ENCODE measurements at places on chromosomes 7 and 10.

GRCh38 chr7:22181663-22182062, 175.3 kb downstream of the RAPGEF5 start:
- DNase-seq, result no peak

DNA sequence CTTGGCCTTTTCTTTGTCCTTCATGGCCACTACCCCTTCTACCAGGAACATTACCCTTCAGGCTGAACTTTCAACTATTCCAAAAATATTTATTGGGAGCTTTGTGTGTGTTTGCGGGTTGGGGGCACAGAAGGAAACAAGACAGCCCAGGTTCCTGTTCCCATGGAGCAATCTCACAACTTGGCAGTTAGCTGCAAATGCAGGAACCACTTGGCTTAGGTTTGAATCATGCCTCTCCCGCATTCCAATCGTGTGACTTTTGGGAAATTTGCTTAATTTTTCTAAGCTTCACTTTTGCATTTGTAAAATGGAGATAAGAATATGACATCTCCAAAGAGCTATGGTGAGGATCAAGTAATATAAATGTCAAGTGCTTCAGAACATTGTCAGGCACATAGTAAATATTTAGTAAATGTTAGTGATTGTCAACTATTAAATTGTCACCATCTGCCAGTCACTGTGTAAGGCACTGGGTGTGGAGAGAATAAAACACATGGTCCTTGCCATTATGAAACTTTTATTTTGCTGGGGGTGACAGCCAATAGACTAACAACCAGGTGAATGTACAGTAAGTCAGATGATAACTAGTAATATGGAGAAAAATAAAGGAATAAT, 277.1 kb downstream of the SNX13 start:
- DNase-seq, result no peak

- no peak for DNase-seq
Observed at GRCh38 chr7:121116396-121116795, 127.9 kb downstream of the CPED1 start.

DNA sequence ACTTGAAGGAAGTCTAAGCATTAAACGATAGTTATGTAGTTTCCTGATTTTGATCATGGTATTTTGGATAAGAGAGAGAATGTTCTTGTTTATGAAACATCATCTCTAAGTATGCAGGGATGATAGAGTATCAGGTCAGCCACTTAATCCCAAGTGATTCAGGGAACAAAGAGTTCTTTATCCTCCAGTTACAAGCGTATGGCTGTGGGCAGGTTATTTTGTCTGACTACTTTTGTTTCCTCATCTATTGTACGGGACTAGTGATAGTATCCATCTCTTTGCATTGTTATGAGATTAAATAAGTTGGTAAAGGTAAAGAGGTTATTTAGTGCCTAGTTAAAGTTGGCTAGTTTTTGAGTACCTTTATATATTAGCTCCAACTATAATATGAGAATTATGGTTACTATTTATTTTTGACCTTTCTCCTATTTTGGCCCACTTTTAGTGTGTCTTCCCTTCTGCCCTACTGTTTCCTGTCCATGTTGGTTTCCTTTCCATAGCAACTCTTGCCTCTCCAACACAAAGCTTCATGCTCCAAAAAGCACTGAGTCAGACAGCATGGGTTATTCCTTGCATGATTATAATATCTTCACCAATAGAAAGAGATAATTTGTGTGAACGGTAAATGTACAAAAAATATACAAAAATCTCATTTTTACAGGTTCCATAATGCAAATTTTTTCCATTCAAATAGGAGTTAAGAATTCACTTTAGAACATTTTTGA, 65.4 kb downstream of the SP8 start:
- no peak for DNase-seq

DNA sequence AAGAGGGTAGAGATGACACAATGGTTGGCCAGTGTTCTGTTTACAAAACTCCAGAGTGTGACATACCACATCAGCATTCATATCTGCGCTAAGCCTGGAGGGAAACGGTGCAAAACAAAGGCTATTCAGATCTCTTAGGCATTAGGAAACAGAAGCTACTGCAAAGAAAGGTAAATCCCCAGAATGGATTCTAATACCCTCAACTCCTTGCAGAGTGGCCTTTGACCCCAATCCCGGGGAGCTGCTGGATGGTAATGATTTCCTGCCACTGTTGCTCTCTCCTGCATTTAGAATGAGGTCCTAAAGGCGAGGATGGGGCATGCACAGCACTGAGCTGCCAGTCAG, 65.2 kb downstream of the AOAH start:
- DNase-seq, result no peak

- DNase-seq, result no peak
Observed at GRCh38 chr10:58480321-58480720, 32.4 kb upstream of the BICC1 start.

DNA sequence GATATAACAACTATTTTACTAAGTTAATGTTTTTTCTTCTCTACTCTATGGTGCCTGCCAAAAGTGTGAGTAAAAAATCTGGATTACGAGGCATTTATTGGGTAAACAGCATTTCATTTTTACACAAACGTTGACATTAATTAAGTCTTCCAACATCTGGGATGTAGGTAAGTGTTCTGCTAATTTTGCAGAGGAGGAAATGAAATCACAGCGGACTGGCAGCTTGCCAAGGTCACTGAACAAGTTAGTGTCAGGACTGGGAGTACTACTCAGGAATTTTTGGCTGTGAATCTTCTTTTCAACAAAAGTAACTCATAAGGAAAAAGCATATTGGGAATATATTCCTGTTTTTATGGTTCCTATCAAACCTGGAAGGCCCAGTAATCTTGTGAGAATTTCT, 612.1 kb upstream of the FZD8 start:
- no peak for DNase-seq

DNA sequence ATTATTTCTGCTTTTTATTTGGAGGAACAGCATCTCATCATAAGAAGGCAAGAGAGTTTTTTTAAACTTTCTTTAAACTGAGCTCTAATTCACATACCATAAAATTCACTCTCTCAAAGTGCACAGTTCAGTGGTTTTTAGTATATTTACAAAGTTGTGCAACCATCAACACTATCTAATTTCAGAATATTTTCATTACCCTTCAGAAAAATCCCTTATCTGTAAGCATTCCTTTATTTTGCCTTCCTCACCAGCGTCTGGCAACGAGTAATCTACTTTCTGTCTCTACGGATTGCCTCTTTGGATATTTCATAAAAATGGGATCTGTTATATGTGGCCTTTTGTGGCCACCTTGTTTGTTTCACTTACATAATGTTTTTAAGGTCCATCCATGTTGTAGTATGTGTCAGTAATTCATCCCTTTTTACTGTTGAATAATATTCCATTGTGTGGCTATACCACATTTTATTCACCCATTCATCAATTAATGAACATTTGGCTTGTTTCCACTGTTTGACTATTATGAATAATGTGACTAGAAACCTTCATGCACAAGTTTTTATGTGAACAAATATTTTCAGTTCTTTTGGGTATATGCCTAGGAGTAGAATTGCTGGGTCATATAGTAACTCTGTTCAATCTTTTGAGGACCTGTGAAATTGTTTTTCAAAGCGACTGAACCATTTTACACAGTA, 181.5 kb downstream of the TRIL start:
- no peak for DNase-seq

GRCh38 chr10:121669028-121669374, 70.8 kb upstream of the FGFR2 start:
- DNase-seq, result no peak

GRCh38 chr7:42831718-42832522, 80.0 kb downstream of the C7orf25 start:
- no peak for DNase-seq

DNA sequence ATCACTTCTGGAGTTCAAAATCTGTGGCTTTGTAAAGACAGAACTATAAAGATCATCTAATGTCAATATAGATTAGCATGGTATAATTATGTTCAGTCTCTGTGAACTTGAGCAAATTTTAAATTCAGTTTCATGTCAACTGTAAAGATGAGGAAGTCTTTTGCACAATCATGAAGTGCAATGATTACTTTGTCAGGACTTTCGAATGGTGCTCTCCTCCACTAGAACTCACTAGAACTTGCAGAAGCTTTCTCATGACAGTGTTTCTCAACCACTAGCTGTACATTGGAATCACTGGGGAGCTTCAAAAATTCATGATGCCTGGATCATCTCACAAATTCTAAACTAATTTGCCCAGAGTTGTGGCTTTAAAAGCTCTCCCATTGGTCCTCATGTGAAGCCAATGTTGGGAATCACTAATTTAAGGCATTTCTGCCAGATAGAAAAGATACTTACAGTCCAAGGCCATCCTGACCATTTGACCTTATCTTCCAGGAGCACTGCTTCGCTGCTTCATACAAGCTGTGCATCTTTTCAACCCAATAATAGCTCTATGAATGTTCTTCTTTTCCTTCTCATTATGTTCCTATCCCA, 12.9 kb downstream of the OR2AE1 start:
- no peak for DNase-seq
